ENCODE measurements at places on chromosomes 1 and 21. TPM values are rescaled to one million over a fixed set of nuclear protein-coding genes. Genes with fewer than 3 reads are reported as not detected.

DNA sequence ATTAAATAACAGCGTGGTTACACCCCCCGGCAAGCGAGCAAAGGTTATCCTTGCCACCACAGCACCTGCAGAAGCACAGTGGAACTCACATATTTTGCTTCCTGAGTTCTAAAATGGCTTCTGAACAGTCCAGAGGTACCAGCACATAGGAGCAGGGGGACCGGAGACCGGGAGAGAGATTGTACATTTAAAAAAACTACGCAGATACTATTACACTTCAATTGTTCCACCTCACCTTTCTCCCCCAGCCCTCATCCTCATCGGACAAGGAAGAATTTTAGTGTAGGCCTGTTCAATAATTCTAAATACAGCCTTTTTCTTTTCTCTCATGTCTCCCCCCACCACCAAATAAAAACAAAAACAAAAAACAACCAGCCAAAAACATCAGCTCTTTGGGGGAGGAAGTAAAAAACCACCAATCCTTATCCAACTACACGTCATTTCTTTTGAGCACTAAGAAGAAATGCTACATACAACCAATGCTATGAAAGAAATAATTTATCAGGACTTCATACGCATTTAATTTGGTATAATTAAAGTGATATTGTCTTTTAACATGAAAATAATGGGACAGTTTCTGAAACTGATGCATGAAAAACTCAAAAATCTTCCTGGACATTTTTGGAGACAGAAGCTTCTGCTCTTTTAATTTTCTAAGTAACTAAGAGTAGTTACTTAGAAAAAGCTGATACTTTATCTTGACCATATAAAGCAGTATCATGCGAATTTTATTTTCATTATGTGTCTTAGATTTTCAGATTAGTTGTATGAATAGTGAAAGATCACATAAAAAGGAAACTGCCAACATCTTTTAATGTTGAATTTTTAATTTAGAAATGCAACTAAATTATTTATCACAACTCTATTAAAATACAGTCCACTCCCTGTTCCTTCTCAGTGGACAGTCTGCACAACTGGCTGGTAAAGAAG is 9.1 kb downstream of the CDKN2C start:
- DNase-seq: peak; percentile 27

GRCh38 chr1:209040351-209040750 is 543.2 kb upstream of the CAMK1G start:
- DNase-seq: no peak

DNA sequence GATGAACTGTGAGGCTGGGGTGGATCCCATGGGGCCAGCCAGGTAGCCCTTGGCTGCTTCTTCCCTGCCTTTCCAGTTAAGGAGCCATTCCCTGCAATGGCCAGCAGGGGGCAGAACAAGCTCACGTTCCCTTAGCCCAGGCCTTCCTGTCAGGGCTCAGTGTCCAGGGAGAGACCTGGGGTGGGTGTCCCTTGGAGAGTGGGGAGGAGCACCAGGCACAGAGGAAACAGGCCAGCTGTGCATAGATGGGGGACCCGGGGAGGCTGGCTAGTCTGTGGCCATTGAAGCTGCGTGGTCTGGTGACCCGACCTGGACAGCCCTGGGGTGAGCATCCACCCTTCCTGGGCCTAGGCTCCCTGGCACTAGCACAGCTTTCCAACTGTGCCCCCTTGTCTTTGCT is 13.2 kb upstream of the EPS8L3 start:
- DNase-seq: peak; percentile 84

DNA sequence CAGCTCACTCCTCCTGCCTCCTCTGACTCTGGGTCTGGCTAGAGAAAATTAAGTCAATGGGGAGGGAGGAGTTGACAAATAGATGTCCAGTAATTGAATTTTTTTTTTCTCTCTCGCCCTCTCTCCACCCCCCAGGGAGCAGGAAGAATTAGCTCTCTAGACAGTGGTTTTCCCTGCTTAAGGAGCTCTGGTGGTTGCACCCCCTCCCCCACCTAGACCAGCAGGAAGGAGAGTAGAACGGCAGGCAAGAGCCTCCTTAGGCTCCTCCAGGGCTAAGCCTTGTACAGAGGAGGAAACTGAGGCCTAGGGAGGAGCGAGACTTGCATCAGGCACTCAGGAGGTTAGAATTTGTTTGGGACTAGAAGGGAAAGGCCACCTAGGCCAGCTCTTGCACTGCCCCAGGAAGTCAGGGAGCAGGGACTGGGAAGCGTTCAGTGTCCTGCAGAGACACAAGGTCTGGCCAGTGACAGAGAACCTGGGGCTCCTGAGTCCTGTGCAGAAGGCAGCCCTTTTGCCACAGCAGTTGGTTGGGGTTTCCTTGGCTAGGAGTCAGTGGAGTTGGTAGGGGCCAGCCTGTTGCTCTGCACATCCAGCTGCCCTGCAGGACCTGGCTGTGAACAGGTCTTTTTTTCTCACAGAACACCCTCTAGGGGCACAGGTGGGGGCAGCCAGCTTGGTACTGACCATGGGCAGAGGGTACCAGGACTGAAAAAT is 49.5 kb upstream of the ACOT11 start:
- no peak for DNase-seq

Gene TNNT2
- total RNA-seq: not detected

Gene FCRL4
- not detected for total RNA-seq
